ENCODE measurements at places on chromosomes 7 and 10.
A peak's percentile ranks its signal among the peaks of the same experiment; 100 is the strongest.

DNA sequence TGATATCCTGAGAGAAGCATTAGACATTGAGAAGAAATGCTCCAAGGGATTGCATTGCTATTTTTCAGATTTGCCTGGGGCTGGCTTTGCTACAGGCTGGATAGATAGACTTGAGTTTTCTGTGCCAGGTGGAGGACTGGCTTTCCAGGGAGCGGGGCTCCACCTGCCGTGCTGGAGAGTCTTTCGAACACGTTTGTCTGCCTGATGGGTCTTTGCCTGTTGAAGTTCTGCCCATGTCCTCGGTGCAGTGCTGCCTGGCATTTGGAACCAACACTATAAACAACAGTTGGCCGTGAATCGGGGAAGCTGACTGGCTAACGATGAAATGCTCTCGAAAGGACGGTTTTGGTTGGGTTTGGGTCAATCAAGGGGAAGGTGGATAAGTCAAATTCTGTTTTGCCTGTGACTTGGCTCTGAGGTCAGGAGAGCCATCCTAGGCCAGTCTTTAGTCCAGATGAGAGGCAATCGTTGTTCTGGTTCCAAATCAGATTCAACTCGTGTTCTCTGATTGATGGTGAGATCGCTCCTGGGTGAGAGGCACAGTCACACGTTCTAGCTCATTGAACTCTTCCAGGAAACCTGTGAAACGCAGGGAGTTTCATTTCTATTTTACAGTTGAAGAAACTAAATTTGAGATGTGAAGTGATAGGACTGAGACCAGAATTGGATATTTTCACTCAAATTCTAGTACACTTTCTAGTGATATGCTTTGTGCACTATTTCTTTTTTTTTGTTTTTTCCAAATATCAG, 599.0 kb downstream of the TYW1 start:
- no peak for DNase-seq

DNA sequence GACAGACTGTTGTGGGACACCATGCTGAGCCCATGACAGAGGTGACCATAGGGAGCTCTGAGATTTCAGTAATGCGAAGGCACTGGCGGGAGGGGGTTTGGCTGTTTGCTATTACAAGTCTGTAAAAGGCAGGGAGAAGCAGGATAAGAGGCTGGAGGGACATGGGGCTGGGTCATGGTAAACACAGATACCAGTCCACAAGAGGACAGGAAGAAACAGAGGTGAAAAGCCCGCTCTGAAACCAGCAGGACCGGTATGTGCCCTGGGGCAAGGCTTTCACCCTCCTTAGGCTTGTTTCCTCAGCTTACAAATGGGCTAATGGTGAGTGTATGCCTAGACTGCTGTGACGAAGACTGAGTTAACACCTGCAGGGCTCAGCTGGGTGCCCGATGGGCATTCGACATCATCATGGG, 34.1 kb downstream of the ANXA11 start:
- DNase-seq: no peak

DNA sequence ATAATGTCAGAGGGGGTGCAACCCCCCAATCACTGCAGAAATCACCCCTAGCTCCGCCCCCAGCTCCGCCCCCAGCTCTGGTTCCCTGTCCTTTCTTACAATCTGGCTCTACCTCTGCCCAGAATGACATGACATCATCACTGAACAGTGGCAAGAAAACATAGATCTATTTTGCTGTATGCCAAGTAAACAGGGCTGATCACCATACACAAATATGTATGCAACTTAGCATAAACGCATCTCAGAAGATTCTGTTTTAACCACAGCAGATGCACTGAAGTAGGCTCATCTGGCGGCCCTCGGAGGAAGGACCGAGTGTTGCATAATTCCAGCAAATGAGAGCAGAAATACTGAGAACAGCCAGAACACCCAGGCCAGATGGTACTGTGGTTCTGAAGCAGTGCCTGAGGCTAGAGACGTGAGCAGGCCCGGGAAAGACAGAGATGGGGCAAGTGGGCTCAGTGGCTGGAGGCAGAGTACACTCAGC, 293.3 kb upstream of the KLF14 start:
- DNase-seq: peak; percentile 59

DNA sequence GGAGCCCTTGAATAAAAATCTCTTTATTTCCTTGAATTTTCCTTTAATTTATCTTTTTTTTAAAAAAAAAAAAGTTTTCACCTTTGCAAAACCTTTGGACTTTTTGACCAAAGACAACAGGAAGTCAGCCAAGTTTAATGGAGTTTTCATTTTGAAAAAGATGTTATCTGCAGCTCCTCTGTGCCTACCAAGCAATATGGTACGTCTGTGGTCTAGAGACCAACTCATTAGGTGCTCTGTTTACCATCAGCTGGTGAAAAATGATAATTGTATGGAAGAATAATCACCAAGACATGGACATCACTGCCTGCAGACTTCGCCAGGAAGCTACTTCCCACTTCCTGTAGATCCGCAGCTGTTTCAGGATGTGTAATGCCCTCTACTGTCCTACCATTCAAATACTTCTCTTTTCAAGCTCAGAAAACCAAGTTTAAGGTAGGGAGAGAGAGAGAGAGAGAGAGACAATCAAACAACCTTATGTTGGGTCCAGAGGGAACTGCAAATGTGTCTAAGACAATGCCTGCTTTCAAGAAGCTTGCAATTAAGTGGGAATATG, 18.7 kb downstream of the PLXNA4 start:
- DNase-seq: no peak

GRCh38 chr7:56493704-56494450, 377.7 kb upstream of the NUPR2 start:
- no peak for DNase-seq

GRCh38 chr10:24256619-24257107, 47.7 kb downstream of the KIAA1217 start:
- DNase-seq: no peak

All from stimulated activated naive CD8-positive, alpha-beta T cell treated with anti-CD3 and anti-CD28 coated beads, Interleukin-15, Interleukin-2, amounts not matched to agents 100 U/mL and 50 U/mL, for 24 hours (primary cell).